ENCODE measurements at places on chromosomes 16 and 17.

DNA sequence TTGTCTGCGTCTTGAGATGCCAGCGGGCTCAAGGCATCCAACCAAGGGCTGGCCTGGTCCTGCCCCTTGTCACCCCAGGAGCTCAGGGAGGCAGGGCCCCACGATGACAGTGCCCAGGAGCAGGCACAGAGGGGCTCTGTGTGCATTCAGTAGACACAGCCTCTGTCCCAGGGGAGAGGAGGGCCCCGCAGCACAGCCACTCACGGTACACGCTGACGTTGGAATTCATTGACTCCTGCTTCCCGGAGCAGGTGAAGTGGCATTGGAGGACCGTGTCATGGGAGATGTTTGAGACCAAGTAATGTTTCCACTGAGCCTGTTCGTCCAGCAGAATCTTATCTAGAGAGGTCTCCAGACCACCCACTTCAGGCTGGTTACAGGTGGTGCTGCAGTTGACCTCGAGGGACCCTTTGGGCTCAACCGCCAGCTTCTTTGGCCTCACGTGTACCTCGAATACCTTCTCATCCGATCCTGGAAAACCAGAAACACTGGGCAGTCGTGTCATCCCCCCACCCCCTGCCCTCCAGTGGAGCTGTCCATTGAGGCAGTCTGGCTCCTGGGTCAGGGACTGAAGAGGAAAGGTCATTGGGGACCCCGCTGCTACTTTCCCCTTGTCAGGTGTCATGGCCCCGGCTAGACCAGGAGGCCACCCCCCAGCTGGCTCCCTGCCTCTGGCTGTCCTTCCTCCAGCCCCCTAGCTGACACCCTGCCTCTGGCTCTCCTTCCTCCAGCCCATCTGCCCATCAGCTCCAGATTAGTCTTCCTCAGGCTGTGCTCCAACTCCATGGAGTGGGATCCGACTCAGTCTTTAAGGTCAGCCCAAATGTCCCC lies 7.0 kb downstream of the PRR29 start:
- DNase-seq = no peak

- no peak for DNase-seq
These were observed 19.2 kb downstream of the MXRA7 start for GRCh38 chr17:76691379-76692191.

- no peak for DNase-seq
These were observed 19.3 kb upstream of the FOXF1 start for GRCh38 chr16:86490859-86491639.

GRCh38 chr16:73365016-73365551 lies 317.2 kb upstream of the ZFHX3 start:
- DNase-seq = no peak

DNA sequence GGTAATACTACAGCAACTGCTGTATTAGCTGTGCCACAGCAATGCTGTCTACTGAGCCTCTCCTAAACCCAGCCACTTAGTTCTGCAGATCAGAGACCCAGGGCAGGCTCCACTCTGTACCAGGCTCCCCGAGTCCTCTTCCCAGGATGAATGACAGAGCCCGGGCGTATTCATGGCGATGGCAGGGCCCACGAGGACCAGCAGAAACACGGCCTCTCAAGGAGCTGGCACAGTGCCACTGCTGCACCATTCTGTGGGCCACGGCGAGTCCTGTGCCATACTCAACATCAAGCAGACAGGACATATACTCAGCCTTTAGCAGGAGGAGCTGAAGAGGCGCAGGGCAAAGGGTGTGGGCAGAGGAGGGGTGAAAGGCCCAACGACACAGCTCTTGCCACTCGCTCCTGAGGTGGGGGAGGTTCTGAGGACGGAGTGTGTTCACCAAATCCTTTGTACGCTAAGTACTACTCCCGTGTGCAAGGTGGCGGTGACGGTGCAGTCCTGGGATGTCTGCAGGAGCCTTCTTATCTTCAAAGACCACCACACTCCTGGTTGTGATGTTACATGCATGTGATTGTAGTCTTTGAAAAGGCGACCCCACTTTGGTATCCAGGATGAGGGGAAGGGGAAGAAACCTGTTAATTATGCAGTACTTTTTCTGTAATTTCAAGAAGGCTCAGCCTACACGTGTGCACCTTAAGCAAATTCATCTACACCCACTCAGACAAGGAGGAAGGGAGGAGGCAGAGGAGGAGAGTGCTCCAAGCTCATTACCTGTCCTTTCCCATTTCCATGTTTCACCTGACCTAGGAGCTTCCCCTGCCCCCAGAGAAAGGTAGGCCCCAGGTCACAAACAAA lies 98.0 kb downstream of the AMFR start:
- DNase-seq = no peak

DNA sequence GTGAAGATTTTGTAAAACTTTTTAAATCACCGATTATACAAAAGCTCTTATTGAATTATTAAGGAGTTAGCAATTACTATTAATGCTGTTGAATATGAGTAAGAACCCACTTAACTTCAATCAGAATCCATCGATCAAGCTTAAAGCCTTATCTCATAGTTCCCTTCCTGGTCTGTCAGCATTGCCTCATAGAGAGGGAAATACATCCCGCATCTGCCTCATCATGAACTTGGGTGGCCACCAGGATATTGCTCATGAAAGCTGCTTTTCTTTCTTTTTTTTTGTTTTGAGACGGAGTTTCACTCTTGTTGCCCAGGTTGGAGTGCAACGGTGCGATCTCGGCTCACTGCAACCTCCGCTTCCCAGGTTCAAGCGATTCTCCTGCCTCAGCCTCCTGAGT lies 66.7 kb downstream of the PIGL start:
- DNase-seq = no peak

- no peak for DNase-seq
These were observed 64.8 kb downstream of the PRKCB start for GRCh38 chr16:23900480-23901177.

GRCh38 chr16:81531419-81531821 lies 86.8 kb downstream of the CMIP start:
- no peak for DNase-seq

DNA sequence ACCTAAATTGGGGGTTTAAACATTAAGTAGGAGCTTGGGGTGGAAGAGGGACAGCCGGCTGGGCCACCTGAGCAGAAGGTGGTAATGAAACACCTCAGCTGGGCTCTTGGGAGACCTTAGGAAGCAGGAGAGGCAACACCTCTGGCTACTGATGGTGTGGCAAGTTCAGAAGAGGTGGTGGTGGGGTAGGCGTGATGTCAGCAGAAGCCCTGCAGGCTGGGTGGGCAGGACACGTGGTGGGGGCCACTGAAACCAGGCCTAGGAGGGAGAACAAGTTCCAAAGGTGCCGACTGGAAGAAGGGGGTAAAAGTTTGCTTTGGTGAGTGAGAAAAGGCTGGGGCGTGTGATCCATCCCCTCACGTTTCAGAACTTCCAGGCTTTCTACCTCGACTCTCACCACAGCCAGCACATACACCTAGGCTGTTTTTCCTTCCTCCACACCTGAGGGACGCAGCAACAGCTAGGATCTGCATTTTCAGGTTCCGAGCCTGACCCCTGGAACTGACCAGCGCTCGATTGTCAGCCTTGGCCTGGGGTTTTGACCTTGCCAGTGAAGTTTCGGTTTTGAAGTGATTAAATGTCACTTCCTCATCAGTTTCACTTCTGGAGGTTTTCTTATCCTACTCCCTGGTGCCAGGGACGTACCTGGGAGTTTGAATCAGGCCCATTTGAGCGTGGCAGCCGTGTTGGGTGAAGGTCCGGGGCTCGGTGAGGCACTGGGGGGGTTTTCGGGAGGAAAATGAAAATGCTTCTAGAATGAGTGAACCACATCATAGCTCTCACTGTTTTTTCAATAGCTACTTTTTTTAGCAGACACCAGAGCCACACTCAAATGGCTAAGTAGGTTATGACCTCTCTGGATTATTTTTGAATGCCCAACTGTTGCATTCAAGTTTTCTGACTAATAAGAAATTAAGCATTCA lies 10.0 kb downstream of the SNN start:
- DNase-seq = no peak

- DNase-seq = no peak
These were observed 43.8 kb downstream of the RMI2 start for GRCh38 chr16:11389083-11389482.

- DNase-seq = no peak
These were observed 1226.0 kb downstream of the CDH8 start for GRCh38 chr16:60810250-60810649.

GRCh38 chr16:86387468-86388440 lies 122.6 kb upstream of the FOXF1 start:
- DNase-seq = peak; percentile 64

GRCh38 chr17:38608648-38609047 lies 2.9 kb upstream of the SRCIN1 start:
- no peak for DNase-seq

DNA sequence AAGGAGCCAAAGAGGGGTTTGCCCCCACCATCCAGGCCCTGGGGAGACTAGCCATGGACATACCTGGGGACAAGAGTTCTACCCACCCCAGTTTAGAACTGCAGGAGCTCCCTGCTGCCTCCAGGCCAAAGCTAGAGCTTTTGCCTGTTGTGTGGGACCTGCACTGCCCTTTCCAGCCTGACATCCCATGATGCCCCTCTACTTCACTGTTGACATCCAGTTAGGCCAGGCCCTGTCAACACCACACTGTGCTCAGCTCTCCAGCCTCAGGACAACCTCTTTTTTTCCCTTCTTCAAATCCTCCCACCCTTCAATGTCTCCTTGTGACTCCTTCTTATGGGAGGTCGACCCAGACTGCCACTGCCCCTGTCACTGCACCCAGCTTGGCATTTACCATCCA lies 19.8 kb upstream of the CBFB start:
- DNase-seq = no peak

- DNase-seq = no peak
These were observed 40.0 kb downstream of the TBC1D16 start for GRCh38 chr17:79995696-79996095.

DNA sequence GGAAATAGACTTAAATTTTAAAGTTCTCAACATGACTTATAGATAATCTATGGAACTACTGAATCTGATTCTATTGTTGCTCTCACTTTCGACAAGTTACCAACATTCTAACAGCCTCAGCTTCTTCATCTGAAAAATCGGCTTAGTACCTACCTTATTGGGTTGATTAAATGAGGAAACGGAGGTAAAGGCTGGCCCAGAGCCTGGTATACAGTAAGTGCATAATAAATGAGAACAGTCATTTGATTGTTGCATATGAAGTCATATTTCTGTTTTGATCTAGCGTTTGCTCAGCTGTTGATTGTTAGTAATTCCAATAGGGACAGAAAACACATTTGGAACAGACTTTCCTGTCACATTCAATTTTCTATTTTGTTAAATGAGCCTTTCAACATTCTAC lies 4.6 kb downstream of the VPS35L start:
- DNase-seq = no peak

DNA sequence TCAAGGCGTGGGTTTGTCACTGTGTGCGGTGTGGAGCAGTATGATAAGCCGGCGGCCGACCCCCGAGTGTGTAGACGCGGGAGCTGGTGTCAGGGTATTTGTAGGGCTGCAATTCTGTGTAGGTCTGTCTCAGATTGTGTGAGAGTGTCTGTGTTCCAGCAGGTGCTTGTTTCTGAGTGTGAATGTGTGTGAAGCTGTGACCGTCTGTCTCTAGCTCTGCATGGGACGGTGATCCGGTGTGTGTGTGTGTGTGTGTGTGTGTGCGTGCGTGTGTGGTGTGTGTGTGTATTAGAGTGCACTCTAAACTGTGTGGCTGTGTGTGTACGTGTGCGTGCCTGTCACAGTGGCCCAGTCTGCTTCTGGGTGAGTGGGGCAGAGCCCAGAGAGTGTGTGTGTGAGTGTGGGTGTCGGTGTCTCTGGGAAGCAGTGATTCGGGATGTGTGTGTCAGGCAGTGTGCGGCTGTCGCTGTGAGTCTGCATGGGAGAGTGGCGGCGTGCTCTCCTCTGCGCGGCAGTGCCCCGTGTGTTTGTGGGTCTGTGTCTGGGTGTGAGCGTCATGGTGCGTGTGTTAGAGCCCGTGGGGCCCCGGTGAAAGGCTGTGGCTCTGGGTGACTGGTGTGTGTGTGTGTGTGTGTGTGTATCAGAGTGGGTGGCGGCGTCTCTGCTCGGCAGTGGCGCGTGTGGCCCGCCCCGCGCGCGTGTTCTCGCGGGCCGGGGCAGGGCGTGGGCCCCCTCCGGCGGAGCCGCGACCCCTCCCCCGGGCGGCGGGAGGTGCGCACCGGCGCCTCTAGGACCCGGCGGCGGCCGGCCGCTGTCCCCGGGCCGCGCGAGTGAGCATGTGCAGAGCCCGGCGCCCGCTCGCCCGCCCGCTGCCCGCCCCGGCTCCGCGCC lies at the start of gene WSCD1:
Gene WSCD1, plus strand, starts transcription at position 841 of the 891 bp plus-strand sequence. CDS start 10,280 bp downstream, outside the sequence.
- DNase-seq = peak; percentile 14

DNA sequence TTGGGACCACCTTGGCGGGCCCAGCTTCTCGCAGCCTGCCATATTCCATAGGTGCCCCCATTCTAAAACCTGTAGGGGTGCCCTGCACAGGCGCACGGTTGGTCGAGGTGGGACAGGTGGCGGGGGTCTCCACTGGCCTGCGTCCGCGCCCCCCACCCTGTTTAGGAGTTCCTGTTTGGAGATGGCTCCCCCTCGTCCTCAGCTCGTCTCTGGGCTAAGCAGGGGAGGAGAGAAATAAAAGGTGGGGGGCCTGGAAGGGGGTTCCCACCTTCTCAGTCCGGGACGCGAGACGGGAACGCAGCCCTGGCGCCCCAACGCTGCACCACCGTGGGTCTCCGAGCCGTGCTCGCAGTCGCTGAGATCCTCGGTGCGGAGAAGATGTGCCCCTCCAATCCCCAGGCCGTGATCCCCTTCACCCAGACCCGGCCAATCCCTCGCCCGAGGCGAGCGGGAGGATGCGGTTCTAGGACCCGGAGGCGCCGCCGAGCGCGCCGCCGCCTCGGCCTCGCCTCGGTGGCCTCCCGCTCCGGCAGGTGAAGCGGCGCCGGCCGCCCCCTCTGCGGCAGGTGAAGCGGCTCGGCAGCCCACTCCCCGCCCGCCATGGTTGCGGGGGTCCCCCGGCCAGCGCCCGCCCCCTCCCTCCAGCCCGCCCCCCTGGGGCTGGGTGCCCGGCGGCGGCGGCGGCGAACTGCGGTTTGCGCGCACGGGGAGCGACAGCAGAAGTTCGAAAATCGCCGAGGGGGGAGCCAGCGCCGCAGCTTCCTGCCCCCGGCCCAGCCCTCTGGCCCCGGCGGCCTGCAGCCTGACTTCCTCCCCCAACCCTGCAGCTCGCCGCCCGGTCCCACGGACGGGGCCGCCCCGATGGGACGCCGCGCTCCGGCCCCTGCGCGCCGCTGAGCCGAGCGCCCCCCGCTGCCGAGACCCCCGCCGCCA lies at the start of gene FMNL1:
Gene FMNL1, plus strand, starts transcription at position 805 of the 933 bp plus-strand sequence. CDS start 240 bp downstream, outside the sequence.
- peak; percentile 11 for DNase-seq
